Iris pigment epithelial cell (primary cell): ENCODE measurements at places on chromosomes 2 and 18.

DNA sequence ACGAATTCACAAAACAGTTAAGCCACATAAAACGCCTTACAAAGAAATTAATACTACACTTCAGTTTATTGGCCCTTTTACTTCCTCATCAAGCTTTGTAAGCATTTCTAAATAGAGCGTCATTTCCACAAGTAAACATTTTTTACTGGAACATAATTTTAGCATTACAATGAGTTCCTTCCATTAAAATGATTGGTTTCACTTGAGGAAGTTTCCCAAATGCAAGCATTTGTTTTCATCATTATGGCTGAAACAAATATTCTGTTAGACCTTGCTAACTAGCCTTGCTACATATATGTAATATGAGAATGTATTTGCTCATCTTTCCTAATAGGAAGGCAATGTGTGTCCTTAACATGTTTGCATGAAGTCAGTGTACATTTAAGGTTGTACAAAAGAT, 579.1 kb downstream of the IRS1 start:
- no peak for DNase-seq

DNA sequence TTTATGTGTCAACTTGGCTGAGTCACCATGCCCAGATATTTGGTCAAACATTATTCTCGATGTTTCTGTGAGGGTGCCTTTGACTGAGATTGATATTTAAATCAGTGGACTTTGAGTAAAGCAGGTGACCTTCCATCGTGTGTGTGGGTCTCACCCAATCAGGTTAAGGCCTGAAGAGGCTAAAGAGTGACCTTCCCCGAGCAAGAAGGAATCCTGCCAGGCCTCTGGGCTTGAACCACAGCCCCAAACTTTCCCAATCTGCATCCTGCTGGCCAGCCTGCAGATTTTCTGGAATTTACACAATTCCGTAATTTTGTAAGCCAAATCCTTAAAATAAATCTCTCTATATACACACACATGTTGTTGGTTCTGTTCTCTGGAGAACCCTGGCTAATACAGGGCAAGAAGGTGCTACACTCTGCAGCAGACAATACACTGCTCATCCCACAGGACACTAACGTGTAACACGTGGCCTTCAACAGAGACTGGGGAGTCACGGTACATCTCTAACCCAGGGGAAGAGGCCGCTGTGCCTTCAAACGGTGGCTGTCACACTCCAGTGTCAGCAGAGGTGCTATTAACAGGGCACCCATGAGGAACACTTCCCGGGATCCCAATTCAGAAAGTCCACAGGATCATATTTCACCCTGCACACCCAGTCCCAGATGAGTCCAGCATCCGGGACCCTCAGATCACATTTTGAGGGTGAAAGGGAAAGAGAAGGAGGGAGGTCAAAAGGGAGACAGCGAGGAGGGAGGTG, 113.1 kb upstream of the ID2 start:
- no peak for DNase-seq

- DNase-seq: no peak
Observed at GRCh38 chr2:45153121-45153520, 143.9 kb upstream of the SIX2 start.

DNA sequence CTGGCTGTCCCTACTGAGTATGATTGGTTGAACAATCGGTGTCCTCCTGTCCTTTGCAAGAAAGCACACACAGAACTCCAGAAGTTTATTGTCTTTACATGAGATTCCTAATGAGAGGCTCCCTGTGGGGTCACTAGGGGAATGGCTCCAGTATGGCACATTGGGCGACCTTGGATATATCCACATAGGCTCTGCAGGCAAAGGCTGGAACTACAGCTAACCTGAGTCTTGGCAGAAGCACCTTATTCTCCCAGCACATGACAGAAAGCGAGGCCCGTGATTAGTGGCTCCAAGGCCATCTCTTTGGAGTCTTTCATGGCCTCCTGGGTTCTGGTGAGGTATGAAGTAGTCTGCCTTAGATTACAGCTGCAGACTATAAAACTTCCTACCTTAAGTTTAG, 49.0 kb downstream of the ZDBF2 start:
- no peak for DNase-seq

GRCh38 chr2:168090366-168091135, 156.8 kb downstream of the STK39 start:
- DNase-seq: no peak

DNA sequence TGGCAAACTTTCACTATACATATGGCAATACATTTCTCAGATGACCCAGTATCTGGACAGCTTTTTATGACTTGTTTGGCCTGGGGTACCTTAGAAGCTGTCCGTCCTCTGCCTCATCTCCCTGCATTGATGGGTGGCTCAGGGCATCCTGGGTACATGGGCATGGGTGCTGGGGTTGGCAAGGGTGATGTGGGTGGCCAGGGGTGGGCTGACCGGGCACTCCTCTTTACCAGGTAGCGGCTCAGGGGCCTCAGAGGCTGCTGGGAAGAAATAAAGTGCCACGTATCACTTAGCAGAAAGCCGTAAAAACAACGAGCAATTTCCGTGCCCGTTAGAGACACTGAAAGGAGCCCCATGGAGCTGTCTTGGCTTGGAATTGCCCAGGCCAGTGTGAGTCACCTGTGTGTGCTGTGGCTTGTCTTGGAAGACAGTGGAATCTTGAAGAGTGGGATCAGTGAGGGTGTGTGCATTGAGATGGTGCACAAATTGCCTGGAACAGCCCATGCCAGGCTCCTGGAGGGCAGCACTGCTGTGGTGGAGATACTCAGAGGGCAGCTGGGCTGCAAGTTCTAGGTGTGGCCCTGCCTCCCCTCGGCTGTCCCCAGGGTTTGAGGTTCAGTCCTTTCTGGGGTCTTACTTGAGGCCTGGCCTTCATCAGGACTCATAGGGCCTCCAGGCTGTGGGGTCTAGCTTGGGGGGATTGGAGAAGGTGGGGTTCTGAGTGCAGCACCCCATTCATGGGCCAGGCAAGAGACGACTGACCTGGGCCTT, 88.8 kb downstream of the FHOD3 start:
- DNase-seq: no peak

DNA sequence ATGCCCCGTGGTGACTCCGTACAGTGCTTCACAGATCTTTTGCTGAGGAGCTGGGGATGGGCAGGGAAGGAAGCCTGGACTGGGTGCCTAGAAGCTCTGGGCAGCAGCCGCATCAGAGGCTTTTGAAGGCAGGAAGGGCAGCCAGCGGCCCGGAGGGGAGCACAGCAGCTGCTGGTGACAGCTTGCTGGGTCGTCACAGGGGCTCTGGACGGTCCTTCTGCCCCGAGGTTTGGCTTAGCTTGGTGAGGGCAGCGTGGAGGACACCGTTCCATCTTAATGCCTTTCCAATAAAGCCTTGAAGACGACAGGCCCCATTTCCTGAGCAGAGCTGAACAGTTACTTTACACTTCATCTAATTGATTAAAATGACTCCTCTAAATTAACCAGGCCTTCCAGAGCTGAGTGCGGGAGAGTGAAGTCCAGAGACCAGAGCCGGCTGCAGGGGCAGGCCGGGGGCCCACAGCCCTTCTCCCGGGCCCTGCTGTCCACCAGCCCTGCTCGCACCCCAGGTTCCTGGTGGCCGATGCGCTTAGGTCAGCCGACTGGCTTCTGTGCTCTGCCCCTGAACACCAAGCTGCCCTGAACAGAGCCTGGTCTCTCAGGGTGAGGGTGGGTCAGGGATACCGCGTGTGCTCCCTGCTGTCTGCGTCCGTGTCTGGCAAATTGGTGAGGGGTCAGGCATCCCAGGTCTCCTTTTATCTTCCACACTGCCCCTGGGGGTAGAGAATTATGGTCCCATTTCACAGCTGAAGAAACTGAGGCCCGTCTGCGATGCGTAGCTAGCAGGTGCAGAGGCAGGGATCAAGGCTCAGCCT, 43.5 kb downstream of the RRM2 start:
- DNase-seq: no peak

GRCh38 chr2:107430006-107430405, 396.7 kb upstream of the RGPD4 start:
- no peak for DNase-seq

DNA sequence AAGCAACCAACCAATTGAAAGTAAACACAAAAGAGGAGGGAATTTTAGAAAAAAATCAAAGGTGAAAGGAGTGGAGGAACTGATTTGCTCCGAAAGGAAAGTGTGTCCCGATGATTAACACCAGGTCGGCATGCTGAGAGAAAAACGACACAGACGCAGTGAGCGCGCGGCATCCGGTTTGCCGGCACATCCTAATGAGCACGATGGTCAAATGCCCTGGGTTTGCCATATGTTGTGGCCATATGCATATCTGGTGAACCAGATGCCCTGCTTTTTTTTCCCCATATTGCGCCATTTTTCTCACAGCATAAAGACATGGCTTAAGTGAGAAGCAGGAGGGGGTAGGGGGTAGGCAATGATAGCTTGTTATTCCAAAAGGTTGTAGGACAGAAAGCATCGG, 626.7 kb downstream of the BCL11A start:
- no peak for DNase-seq

GRCh38 chr2:159010963-159011362, 42.5 kb downstream of the TANC1 start:
- peak; percentile 62 for DNase-seq

DNA sequence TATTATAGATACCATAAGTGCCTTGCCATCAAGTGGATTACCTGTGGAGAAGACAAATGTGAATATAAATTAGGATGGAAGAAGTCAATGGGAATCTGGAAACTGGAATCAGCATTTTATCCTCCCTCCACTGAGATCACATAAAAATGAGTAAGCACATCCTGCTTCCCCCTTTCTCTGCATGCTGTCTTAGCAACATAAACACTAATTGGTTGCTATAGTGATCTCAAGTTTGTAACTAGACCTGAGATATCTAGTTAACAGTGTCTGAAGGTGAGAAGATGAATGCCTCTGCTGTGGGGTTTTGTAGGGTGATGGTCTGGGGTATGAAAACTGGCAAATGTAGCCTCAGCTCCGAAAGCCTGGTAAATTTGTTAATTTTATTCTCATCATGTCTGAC, 1357.5 kb upstream of the CELF4 start:
- no peak for DNase-seq

- no peak for DNase-seq
Observed at GRCh38 chr2:148901142-148901541, 26.1 kb downstream of the KIF5C start.

DNA sequence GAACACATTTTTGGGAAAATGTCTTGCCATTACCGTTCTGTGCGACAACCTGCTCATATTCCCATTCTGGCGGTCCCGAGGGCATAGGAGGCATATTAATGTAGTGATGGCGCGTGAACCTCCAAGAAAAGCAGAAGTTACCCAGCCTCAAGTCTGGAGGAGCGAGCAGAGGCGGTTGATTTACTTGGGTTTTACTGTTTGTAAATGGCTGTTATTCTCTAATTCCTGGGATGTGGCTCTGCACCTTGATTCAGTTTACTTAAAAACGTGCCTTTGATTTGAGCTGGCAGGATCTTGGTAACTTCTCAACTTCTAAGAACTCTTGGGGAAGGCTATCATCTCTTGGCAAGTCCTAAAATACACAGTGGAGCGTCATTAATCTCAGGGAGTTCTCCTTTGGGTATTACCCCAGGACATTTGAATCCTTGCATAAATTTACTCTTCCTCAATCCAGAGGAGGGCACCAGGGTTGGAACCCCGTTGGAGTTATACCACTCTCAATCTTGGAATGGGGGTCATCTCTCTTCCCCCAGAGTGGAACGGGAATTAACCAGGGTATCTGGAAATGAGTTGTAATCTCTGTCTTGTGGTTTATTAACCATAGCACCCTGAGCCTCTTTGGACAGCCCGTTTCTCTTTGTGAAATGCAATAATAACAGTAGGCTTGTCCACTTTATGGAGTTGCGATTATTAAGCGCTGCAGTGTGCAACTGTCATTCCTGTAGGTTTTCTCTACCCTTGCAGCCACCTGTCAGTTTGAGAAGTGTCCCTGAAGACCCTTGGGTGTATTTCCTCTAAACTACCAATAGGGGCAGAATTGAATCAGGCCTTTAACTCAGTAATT, 2.1 kb downstream of the HK2 start:
- DNase-seq: peak; percentile 40

DNA sequence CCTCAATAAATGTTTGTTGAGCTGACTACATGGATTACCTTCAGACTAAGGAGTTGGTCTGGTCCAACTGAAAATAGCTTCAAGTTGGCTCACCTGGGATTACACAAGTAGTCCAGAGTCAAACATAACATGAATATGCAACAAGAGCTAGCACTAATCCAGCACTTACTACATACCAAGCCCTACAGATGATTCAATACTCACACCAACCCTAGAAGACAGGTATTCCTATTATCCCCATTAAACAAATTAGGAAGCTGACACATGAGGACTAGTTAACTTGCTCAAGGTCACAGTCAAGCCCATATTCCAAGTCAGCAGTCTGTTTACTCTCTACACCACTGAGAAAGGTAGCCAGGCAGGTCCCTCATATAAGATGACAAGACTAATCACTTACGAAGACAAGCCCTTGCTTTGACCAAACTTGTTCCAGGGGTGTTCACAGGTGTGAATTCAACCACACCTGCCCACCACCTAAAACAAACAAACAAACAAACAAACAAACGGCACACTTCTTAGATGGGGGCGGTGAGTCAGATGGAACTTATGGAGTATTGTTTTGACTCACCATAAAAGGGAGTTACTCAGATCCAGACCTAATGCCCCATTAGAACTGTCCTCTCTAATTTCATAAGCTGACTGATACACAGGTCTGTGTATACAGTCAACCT, 29.1 kb downstream of the TMEM131 start:
- DNase-seq: peak; percentile 28

DNA sequence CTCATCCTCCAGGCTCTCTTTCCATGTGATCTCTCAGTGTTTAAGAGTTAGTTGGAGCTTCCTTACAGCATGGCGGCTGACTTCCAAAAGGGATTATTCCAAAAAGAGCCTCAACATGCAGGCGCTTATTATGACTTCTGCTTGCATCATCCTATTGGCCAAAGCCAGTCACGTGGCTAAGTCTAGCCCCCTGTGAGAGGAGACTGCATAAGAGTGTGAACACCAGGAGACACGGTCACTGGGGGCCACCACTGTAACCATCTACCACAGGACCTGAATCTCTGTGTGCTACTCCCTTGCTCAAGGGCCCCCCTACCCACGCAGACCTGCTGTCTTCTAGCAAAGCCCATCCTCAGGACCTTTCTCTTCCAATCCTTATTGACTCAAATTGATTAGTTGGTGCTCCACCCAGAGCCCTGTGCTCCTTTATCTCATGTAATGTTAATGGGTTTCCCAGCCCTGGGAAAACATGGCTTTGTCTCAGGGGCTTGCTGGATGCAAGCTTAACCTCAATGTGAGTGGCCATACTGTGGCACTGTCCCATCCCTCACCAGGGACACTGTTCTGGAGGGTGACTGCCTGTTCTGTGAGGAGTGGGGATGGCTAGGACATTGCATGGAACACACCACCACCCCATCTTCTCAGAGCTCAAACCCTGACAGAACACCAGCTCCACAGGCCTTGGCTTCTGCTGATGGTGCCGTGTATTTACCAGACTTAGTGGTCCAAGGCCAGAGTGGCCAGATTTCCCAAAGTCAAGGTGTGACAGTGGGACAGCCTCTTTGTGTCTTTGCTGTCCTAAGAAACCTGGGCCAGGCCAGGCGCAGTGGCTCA, 4.2 kb downstream of the IL1RN start:
- DNase-seq: no peak

- DNase-seq: peak; percentile 60
Observed at GRCh38 chr2:230677201-230677946, 35.3 kb upstream of the CAB39 start.

- DNase-seq: peak; percentile 67
Observed at GRCh38 chr2:45370369-45370768, 240.7 kb downstream of the SRBD1 start.
